Activated naive CD4-positive, alpha-beta T cell treated with anti-CD3 and anti-CD28 coated beads, Interleukin-2, amount 10 ng/mL, durations not matched to agents 7 days and 5 days (primary cell): ENCODE measurements at places on chromosomes 2 and 18.

GRCh38 chr18:36620788-36621187 is 208.0 kb downstream of the TPGS2 start:
- DNase-seq = no peak

DNA sequence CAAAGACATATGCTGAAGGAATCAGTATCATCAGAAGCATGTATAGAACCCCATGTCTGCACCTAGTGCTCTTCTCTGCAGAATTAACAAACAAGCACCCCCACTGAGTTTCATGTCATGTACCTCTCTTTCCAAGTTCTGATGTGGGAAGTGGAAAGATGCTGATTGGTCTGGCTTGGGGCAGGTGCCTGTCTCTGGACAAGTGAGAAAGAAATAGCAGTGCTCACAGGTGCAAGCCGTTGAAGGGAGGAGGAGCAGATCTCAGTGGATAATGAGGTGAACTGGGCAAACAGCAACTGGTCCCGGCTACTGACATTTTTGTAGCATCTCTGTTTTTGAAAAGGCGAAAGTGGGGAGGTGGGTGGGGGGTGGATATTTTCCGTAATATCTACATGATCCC is 17.5 kb upstream of the ACVR1 start:
- DNase-seq = no peak

GRCh38 chr2:61704364-61704763 is 149.5 kb downstream of the FAM161A start:
- DNase-seq = no peak

DNA sequence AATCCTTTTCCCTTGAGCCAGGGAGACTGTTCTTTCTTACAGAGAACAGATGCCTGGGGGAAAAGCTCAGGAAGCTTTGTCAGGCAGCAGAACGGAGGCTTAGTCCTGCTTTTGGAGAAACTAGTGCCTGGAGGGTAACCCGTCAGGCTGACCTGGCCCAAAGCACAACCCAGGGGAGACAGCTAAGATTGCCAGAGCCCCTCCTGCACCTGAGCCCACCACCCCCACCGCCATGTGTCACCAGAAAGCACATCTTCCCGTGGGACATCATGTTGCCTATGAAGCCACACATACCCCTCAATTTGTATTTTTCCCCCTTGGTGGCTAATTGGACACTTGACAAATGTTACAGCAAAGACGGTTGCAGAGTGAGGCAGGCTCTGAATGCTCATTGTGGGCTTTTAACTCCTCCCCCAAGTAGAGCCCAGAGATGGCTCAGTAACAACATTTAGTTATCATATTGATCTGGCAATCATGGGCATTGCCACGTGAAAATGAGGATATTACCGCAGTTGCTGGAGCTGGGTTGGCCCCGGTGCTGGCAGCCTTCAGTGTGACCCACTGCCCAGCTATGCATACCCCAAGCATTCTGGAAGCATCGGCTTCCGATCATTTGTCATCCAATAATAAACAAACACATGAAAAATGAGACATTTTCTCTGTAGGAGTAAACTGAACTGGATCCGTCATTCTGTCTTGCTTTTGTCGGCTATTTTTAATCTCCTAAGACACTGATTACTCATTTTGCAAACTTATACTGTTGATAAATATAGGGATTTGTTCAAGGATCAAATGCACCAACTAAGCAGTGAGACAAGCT is 229.5 kb downstream of the ATAD2B start:
- no peak for DNase-seq

GRCh38 chr18:9526458-9526857 is 51.1 kb downstream of the RALBP1 start:
- no peak for DNase-seq

- no peak for DNase-seq
These were observed 37.2 kb upstream of the SLC8A1 start for GRCh38 chr2:40488927-40489677.

DNA sequence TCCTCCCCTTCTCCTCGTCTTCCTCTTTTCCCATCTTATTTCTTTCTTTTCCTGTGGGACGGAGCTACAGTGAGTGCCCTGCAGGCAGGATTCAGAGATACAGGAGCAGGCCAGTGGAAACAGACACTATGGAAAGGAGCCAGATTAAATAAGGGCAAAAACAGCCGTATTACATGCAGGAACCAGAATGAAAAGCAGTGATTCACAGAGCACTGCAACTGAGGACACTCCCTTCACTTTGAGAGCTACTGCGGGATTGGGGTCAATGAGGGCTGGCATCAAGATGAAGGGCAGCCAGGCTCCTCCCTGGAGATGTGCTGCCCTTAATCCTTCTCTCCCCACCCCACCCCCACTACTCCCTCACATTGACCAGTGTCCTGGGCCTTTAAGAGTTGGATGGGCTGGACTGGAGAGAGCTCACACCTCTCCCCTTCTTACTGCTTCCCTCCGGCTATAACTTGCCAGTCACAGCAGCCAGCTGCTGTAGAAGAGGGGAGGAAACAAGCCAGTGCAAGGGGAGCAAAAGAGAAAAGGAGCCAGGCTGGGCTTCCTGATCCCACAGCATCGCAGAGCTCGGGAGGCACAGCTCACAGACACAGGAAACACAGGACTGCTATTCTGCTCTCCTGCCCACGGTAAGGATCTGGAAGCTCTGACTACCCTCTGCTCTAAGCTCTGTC is at the start of gene PLCD4:
PLCD4 (plus strand) TSS at position 464 of the 680 bp plus-strand sequence. CDS start 7,841 bp downstream, outside the sequence.
- DNase-seq = no peak

- no peak for DNase-seq
These were observed 319.9 kb upstream of the HS6ST1 start for GRCh38 chr2:128638341-128639119.

- no peak for DNase-seq
These were observed 930.1 kb upstream of the TMEFF2 start for GRCh38 chr2:193124815-193125214.

DNA sequence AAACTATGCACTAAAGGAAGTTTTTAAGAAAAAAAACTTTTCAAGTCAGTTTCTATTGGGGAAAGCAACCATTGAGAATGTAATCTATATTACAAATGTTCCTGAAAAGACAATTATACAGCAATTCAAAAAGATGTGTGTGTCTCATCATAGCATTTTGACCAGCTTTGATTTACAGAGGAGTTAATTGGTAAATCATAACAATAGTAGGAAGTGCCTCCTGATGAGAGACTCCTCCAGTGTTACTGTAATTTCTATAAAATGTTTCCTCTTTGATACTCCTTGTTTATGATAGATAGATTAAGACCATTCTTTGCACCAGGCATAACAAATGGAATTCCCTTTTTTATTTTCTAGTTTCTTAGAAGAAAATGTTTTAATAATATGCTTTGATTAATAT is 249.9 kb downstream of the CALCRL start:
- no peak for DNase-seq

DNA sequence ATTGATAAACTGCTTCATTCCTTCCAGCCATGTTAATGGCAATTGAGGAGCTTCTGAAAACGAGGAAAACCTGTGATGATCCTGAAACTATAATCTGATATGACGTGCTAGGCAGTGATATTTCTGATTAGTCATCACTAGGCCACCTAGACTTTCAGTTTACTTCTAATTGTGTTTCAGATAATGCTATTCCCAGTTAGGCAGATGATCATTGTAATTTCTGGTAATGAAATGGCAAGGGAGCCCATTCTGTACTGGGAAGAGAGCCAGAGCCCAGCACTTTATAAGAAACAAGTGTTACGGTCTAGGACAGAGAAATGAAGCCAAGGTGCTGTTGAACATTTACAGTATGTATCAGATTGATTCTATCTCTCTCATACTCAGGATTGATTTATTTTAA is 106.2 kb downstream of the CPO start:
- no peak for DNase-seq

GRCh38 chr2:30275256-30275655 is 43.9 kb downstream of the LBH start:
- DNase-seq = no peak

DNA sequence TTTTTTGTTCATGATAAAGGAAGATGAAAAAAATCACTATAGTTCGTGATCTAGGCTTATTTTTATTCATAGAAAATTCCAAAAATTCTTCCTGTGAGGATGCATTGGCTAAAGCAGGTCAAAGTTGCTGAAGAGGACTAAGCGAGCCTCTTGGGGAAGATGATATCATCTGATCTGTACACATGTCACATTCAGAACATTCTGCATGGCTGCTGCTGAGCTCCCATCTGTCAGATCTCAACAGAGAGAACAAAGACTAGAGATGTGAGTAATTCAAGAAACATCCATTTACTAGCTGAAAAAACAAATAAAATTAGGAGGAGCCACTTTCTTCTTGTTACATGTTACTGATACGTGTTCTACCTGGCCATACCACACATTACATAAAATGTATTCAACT is 518.6 kb upstream of the FSIP2 start:
- no peak for DNase-seq

DNA sequence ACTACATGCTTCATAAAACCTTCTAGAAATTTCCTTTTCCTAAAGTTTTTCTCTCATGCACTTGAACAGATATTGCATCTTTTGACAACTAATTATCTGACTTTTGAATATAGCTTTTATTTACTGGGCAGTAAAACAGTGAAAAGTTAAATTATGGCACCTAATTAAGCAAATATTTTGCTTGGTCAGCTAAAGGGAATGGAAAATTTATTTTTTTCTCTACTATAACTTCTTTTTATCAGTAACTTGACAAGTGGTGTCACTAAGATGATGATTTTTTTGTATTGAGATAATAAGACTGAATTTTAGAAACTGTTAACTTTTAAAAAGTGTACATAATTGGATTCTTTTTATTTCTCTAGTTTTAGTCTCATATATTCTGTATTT is 351.6 kb downstream of the PIK3C3 start:
- no peak for DNase-seq

- no peak for DNase-seq
These were observed 123.1 kb downstream of the OSR1 start for GRCh38 chr2:19235308-19235707.

- DNase-seq = peak; percentile 52
These were observed 721 bp downstream of the ADAM17 start for GRCh38 chr2:9554921-9555296.

DNA sequence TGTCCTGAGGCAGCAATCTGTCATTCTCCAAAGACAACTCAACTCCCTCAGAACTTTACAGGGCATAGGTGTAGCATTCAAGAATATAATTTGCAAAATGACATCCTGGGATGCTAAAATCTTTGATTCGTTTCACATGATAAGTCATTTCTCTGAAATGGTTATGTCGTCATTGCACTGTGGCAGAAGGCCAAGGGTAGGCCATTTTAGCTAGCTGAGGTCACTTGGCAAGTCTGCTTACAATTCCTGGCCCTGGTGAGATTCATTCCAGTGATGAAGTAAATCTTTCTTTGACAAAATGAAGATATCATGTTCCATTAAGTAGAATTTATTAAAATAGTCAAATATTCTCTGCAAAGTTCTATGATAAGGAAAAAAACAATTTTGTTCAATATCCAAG is 1410.3 kb upstream of the LRRTM1 start:
- DNase-seq = no peak

DNA sequence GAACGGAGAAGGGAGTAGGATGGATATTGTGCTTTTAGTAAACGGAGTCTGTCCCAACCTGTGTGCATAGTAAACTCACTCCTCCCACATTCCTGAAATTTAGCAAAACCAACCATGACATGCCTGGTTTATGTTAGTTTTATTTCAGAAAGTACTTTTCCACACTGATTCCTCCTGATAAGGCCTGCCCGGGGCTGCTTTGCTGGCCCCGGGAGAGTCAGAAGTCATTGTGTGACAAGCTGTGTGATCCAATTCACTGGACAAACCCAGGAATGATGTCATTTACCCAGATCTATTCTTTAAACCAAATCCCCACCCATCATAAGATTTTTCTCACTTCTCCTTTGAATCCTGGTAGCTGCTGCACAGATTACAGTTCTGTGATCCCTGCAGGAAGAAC is 109.0 kb downstream of the SETBP1 start:
- DNase-seq = no peak

GRCh38 chr18:10077986-10078385 is 164.2 kb downstream of the VAPA start:
- DNase-seq = no peak
